ENCODE measurements at places on chromosomes 13 and 19. TPM values are rescaled to one million over a fixed set of nuclear protein-coding genes. Genes with fewer than 3 reads are reported as not detected.

GRCh38 chr19:40707615-40708014 is 9.1 kb downstream of the COQ8B start:
- DNase-seq, result no peak

PPP1R13L gene
- total RNA-seq, result 4.3 TPM

GRCh38 chr19:6730153-6730804 is 7.1 kb downstream of the GPR108 start:
- DNase-seq, result no peak

DNA sequence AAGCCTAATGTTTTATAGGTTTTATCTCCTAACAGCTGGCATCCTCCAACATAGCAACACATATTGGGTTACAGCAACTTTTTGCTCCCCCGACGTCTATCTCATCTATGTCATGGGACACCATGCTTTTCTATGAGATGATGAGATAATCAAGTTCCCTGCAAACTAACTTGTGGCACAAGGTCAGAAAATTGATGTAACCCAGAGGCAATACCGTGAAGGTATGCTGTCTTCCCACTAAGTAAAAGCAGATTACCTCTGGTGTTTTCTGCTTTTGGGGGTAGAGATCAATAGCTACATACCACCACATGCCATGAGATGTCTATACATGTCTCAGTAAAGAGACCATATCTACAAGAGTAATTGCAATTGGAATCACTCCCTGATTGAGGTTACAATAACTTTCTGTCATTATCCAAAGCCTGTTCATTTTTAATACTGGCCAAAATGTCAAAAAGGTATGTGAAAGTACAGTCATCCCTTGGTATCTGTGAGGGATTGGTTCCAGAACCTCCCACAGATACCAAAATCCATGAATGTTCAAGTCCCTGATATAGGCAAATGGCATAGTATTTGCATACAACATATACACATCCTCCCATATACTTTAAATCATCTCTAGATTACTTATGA is 131.3 kb downstream of the CYSLTR2 start:
- no peak for DNase-seq

DAND5 gene
- not detected for total RNA-seq

ZNF420 gene
- total RNA-seq, result 19.2 TPM

- DNase-seq, result no peak
These were observed 15.2 kb downstream of the GAS6 start for GRCh38 chr13:113848431-113849260.

DNA sequence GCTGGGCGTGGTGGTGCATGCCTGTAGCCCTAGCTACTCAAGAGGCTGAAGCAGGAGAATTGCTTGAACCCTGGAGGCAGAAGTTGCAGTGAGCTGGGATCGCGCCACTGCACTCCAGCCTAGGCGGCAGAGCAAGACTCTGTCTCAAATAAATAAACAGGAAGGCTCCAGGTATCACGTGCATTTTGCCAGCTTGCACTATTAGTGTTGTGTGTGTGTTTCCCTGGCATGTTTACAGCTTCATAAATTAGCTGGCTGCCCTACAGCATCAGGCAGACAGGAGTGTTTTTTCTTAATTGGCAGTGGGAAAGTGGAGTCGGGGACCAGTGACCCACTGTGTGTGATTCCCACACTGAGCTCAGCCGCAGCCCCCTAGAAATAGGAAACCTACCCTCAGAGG is 32.6 kb downstream of the SHISA2 start:
- DNase-seq, result no peak

DNA sequence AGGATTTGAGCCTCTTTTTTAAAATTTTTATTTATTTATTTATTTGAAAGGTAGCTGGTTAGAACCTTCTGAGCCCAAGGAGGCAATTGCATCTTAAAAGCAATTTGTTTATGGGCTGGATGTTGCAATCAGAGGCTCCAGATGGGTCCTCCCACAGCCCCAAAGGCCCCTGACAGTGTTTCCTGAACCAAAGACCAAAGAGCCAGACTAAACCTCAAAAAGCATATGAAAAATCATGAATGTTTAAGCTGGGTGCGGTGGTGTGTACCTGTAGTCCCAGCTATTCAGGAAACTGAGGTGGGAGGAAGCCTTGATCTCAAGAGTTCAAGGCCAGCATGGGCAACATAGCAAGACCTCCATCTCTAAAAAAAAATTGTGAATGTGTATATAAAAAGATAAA is 67.8 kb upstream of the RGCC start:
- DNase-seq, result no peak

DKKL1 gene
- not detected for total RNA-seq

- DNase-seq, result no peak
These were observed 3.2 kb upstream of the MAP2K7 start for GRCh38 chr19:7900401-7900870.

LIM2 gene
- 0.93 TPM for total RNA-seq
